Upper lobe of left lung (tissue), 6 donors: ENCODE measurements at places on chromosomes 2 and 18.

- no peak for DNase-seq
These were observed 74.9 kb upstream of the DNMT3A start for GRCh38 chr2:25416674-25417073.

- DNase-seq = no peak
These were observed 138.4 kb upstream of the CCDC68 start for GRCh38 chr18:55097456-55098170.

DNA sequence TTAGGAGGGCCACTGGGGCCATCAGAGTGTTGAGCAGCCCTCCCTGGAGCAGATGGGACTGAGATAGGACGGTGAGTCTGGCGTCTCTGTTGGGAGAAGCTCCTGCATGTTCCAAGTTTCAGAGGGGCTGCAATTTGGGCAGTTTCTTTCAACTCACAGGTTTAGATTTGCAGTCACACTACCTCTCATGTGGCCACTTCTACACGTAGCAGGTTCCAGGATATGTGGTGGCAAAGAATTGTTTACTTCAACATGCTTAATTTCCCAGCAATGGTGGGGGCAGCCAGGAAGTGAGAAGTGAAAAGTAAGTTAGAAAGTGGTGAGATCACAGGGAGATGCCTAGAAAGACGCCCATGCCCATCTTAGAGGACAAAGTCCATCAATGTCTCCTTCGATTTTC is 9.3 kb downstream of the NCK2 start:
- DNase-seq = no peak

DNA sequence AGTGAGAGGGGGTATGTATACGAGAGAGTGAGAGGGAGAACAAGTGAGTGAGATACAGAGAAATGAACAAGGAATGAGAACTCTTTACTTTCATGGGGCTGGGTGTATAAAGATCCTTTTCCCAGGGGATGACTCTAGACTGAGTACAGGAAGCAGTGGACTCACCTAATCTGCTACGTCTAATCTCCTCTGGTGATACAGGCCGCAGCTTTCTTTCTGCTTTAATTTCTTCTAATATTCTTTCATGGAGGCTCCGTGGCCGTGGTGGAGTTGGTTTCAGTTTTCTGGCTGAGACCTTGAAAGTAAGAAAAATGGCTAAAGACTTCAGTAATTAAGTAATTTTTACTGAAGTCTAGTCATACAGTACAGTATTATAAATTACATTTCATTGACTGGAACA is 85.2 kb downstream of the PRELID3A start:
- DNase-seq = no peak

DNA sequence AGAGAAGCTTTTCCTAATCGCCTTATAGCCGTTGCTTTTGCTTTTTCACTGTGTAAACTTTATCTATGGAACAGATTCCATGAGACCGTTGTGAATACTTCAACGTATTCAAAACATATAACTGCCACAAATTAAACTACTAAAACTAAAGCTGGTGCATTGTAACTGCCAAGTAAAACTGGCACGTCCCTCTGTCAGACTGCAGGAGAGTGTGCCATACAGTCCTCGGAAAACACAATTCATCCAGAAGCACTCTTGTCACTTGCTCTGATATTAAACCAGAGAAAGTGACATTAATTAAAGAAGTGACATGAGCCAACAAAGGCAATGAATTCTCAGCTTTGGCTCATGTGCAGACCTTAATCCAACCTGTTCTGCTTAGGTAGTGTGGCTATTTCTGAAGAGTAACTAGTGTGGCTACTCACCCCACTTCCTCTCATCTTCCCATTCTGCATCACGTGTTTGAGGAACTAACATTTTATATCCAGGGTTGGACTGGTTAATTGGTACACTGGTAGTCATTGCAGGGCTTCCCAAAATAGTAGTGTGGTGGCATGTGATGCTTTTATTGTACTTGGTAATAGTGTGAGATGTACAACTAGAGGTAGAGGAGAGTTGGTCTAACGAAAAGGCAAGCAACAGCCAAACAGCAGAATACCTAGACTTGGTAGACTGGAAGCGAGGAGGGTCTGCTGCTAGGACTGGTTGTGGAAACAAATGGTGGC is 9.7 kb downstream of the VRK2 start:
- DNase-seq = no peak

GRCh38 chr2:238946318-238947242 is 98.7 kb downstream of the TWIST2 start:
- no peak for DNase-seq

GRCh38 chr2:171266102-171266501 is 105.4 kb upstream of the TLK1 start:
- DNase-seq = no peak

DNA sequence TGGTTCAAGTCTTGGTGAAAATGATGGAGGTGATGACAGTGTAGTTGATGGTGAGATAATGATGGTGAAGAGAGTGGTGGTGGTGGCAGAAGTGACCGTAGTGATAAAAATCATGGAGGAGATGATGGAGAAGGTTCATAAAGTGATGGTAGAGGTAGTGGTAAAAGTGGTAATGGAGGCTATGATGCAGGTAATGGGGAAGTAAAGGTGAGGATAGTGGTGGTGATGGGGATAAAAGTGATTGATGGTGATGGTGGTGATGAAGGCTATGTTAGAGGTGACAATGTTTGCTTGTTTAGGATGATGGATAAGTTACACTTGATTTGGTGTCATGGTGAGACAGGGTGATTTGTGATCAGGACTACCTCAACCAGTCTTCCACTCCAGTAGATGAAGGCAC is 268.9 kb downstream of the DYSF start:
- no peak for DNase-seq

DNA sequence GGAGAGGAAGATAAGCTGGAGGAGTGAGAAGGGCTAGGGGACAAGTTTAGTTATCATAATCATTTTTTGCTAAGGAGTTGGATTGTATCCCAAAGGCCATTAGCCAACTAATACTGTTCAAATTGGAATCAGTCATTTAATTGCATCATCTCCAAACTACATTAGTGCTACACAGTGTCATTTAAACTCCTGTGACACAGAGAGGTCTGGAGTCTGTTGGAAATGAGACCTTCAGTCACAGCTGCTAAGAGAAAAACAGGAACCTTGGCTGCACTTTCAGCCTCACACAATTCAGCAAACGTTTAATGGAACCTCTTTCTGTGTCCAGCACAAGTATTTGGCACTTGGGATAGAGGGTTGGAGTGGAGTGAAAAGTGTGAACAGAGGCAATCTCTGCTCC is 175.5 kb upstream of the MGAT5 start:
- DNase-seq = no peak

GRCh38 chr2:207238831-207239701 is 73.3 kb upstream of the KLF7 start:
- no peak for DNase-seq

GRCh38 chr2:148508878-148509287 is 135.7 kb upstream of the EPC2 start:
- no peak for DNase-seq

GRCh38 chr2:20052861-20053281 is 1.4 kb upstream of the LAPTM4A start:
- DNase-seq = no peak

GRCh38 chr2:171723716-171724683 is 36.7 kb downstream of the DYNC1I2 start:
- no peak for DNase-seq

DNA sequence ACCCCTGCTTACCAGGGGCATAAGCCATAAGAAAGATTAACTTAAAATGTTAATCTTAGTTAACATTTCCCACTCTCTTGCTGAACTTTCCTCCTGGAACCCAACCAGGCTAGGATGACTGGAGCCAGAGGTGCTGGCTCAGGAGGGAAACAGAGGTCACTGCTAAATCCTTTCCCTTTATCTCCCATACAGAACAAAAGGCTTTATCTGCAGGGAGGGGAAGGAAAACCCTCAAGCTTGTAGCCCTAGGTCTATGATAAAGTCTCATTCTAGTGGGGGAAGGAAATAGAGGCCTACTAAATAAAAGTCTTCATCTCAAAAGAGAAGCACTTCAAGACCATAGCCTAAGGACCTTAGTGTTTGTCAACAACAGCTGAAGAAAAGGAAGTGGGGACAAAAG is 18.6 kb downstream of the HIBCH start:
- DNase-seq = no peak

DNA sequence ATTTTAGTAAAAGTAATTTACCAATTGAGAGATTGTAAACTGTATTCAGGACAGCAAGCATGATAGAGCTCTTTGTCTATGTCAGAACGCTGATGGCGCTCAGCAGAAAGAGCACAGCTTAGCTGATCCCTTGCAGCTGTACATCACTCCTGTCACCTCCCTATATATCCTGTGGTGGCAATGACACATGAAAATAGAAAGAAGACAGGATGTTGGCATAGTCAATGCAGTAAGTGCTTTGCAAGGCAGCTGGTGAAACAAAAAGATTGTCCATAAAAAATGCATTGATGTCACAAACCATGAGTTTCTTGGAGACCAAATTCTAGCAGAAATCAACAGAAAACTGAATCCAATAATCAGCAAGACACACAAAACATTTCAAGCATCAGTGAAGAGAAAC is 221.5 kb downstream of the RIT2 start:
- no peak for DNase-seq

DNA sequence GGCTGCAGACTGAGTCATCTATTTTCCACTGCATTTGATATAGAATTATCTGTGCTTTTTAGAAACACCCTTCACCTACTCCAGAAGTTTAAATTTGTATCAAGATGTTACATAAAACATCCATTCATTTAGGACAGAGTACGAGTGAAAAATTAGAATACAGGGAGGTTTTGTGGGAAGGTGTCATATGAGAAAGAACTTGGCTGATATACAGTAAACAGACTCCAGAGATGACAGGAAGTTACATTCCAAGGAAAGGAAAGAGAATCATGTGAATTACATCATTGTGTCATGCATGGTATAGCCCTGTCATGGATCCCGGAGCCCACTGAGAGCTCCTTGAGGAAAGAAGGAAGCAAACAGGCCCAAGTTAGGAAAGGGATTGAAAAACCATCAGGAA is 341.5 kb upstream of the PKDCC start:
- DNase-seq = no peak

DNA sequence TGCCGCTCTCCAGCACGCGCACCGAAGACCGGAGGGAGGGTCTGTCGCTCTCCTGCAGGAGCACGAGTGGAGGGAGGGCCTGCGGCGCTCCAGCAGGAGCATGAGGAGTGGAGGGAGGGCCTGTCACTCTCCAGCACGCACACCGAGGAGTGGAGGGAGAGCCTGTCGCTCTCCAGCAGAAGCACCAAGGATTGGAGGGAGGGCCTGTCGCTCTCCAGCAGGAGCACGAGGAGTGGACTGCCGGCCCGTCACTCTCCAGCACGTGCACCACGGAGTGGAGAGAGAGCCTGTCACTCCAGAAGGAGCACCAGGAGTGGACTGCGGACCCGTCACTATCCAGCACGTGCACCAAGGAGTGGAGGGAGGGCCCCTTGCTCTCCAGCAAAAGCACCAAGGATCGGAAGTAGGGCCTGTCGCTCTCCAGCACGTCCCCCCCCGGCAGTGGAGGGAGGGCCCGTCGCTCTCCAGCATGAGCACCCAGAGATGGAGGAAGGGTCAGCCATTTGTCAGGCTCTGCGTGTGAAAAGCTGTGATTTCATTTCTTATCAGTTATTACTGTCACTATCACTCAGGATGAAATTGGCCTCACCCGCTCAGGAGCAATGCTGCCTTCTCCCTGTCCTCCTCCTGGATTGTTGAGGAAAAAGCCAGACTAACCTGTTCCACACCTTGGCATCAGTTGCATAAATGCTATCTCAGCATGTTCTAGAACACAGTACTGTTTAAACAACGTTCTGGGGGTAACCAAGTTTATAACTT is 35.9 kb downstream of the ADI1 start:
- peak; percentile 68 for DNase-seq

GRCh38 chr2:1437537-1437936 is 24.3 kb downstream of the TPO start:
- DNase-seq = no peak

DNA sequence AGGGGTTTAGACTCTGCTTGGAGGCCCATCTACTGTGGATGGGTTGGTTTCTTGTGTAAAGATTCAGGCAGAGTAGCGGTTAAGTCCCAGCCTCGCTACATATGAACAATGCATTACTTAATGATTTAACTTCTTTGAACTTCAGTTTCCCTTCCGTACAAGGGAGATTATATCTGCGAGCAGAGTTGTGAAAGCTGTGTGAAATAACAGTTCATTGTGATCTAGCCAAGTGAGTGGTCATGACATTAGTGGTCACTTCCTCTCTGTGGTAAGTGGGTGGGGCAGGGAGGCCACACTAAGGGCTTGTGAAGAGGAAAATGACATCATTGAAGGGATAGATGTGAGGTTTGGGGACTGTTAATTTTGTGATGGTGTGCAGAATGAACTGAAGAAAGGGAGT is 14.1 kb upstream of the MEX3C start:
- no peak for DNase-seq

GRCh38 chr2:5051300-5051699 is 640.9 kb upstream of the SOX11 start:
- no peak for DNase-seq

DNA sequence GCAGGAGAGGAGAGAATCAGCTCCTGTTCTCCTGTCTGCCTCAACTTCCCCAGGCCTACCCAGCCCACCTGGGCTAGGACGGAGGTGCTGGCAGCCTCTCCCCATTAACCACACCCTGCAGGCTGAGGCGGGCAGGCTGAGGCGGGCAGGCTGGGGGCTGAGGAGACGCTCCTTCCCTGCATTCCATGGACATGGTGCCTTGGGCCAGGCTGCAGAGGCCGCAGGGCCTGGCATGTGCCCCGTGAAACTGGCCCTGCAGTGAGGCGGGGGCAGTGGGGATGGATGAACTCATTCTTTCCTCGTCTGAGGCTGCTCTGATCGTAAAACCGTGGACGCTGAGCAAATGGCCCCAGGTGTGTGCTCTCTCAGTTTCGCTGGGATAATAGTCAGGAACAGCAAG is 84.7 kb upstream of the LAPTM4A start:
- no peak for DNase-seq

GRCh38 chr18:60978338-60978737 is 354.9 kb upstream of the CDH20 start:
- DNase-seq = no peak

DNA sequence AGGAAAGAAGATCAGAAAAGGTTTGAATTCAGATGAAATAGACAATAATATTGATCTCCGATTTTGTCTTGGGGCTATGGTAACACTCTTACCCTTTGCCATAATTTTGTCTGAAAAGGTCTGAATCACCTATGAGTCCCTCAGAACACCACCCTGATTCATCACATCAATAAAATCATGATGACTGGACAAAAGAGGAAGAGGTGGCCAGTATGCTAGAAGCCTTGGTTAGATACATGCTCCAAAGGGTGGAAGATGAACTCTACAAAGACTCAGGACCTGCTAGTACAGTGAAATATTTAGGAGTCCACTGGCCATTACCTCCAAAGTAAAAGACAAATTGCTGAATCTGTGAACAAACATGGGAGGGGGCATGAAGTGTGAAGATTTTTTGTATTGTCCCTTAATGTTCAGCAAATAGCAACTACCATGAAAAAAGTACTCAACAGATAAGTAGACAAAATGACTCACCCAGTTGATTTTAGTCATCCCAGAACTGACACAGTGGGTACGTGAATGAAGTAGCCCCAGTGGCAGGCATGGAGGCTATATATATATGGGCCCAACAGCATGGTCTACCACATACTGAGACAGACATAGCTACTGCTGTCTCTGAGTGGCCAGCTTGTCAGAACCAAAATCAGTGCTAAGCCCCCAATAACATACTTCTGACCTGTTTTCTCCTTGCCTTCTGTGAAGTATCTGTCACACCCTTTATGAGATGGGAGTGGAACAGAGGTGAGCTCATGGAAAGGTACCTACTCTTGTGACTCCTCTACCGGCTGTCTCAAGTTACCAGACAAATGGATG is 36.5 kb upstream of the GLS start:
- no peak for DNase-seq
